T-helper 1 cell (primary cell): ENCODE measurements at places on chromosomes 11 and 22.

GRCh38 chr22:22974795-22975580, 87.4 kb downstream of the IGLL5 start:
- DNase-seq: no peak

- DNase-seq: no peak
These were observed 9.2 kb upstream of the AIFM3 start for GRCh38 chr22:20957683-20958431.

GRCh38 chr11:66557733-66558326, 10.6 kb downstream of the CTSF start:
- DNase-seq: no peak

GRCh38 chr22:21707677-21708076, 27.9 kb downstream of the YPEL1 start:
- no peak for DNase-seq

GRCh38 chr11:75141166-75141565, 9.7 kb upstream of the SLCO2B1 start:
- DNase-seq: no peak

DNA sequence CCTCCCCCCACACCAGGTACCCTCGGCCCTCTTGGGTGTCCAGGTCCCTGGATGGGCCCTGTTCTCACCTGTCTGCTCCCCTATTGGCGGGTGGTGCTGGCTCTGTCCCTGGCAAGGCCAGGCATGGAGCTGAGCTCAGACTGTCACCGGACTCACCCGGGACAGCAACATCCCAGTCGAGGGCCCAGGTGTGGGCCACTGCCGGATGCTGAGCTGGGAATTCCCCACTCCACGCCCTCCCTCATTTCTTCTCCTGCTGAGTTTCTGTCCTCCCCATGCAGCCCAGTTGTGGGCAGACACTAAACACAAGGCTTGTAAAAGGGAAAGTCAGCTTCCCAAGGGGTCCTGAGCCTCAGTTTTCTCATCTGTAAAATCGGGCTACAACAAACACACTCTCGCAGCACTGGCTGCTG, 2.0 kb upstream of the AP5B1 start:
- DNase-seq: no peak

DNA sequence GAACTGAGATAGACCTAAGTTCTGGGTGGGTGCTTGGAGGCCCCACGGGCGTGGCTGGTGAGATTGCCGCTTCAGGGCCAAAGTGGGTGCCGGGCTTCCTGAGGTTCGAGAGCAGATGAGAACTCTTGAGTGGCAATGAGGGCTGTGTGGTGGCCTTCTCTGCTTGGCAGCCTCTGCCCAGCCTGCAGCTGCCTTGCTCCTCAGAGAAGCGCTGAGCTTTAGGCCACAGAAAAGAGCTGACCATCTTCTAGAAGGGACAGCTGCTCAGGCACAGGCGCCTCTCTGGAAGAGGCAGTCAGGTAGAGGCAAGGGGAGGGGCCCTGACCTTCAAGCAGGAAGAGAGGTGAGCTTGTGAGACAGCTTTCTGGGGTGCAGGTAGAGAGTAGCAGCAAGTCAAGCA, 72.8 kb downstream of the MED15 start:
- DNase-seq: no peak
